ENCODE measurements at places on chromosomes 6 and 20.

DNA sequence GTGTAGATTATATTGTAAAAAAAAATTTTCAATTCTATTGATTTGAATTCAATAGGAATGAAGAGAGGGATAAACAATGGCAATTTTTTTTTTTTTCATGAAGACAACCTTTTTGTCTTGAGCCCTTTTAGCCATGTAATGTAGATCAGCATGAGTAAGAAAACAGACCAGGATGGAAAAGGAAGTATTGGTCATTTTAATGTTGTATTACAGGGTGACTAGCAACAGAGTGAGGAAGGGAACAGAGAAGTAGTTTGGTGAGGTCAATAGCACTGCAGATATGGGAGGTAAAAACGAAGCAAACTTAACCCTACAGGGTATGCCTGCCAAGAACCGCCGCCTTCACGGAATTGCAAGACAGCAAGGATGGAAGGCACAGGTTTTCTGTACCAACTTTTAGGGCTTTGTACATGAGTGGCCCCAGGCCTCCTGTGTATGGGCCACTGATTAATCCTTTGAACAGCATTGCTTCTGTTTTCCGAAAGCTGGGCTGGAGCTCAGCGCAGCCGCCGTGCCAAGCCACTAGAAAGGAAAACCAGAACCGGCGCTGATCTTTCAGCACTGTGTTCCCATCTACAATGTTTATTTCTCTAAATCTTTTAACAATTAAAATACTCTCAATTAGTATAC lies 383.7 kb downstream of the CENPW start:
- no peak for DNase-seq

- no peak for DNase-seq
Observed at GRCh38 chr6:14075095-14075503, 42.5 kb upstream of the CD83 start.

- DNase-seq, result no peak
Observed at GRCh38 chr6:56729719-56730118, 87.0 kb upstream of the DST start.

- DNase-seq, result no peak
Observed at GRCh38 chr20:23126281-23127061, 40.3 kb upstream of the CD93 start.

GRCh38 chr6:66962082-66962481 lies 1255.1 kb upstream of the EYS start:
- no peak for DNase-seq

DNA sequence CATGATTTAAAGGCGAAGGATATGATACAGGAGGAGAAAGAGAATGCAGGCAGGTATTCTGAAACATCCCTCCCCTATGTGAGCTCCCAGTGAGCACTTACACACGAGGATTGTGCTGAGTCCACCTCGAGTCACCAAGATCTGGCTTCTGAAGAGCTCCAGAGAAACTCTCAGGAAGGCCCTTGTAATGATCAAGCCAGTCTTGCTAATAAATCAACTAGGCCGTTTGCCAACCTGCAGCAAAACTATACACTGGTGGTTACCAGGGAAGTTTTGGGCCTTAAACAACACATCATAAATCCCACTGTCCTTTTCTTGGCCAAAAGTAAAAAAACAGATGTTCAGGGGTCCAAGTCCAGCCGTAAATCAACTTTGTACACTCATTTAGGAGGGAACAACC lies 79.2 kb downstream of the STXBP5 start:
- DNase-seq, result no peak

- DNase-seq, result no peak
Observed at GRCh38 chr20:44017211-44017610, 102.6 kb downstream of the TOX2 start.

DNA sequence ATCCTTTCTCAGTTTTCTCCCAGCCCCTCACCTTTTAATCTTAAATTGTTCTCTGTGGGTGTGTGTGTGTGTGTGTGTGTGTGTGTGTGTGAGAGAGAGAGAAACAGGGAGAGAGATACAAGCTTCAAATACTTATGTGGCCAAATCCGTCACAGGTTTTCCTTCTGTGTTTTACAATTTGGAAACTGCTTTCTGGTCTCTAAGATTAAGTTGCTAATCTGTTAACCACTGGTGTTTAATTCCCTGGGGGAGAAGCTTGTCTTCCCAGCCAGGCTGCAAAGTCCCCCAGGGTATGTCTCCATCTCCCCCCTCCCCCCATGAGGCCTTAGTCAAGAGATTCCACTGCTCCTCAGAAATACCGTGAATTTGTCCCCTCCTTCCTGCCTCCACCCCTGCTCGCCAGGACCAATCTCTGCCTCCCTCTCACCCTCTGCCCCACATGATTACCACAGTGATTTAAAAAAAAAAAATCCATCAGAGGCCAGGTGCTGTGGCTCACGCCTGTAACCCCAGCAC lies 49.0 kb downstream of the RIPOR3 start:
- no peak for DNase-seq

DNA sequence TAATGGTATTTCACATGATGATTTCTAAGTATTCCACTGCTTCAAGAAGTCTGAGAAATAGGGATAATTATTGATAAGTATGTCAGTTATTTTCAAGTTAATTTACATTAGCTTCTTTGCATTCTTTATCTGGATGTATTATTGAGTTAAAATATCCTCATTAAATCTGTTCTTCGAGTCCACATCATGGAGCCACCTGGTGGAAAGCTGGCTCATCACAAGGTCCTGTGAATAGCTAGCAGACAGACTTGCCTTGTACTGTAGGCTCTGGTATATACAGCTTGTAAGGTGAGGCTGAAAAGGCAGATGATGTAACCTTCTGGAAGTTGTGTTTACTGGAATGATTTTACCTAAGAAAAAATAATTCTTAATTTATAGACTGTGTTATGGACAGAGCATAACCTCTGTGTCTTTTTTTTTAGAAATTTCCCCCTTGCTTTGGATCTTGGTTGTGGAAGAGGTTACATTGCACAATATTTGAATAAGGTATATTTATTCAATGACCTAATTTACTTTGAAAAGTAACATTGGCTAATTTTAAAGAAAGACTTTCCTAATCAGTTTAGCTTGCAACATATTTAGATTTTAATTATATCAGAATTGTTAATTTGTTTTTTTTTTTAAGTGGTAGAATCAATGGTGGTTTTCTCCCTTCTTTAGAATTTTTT lies 3.5 kb downstream of the NDUFAF5 start:
- DNase-seq, result peak; percentile 40

GRCh38 chr6:112557961-112558360 lies 210.8 kb downstream of the RFPL4B start:
- DNase-seq, result no peak

DNA sequence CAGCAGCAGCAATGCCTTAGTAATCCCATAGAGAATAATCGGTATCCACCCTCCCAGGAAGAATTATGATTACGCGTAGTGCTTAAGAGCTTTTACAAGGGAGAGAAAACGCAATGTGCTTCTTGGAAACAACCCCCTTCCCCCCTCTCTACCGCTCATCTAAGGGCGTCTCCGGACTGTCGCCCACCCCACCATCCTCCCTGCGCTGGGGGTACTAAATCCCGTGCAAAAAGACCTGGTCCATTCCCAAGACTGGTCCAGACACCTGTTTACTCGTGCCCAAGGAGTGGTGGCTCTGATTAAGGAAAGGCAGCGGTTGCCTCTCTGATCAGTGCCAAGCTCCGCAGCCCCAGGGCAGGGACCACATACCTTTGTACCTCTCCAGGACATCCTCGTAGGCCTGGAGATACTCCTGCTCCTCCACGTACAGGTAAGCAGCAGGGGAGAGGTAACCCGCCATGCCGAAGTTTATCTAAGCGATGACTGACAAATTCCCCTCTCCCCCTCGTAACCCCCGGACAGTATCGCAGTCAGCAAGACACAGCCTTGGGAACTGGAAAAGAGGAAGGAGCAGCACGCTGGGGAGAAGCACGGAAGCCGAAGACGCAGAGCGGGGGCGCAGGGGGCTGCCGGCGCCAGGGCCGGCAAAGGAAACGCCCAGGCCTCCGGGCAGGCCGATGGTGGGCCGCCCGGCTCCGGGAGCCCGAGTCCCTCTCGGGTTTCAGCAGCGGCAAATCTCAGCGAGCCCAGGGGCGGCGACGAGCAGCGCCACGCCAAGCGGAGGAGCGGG lies 112.0 kb upstream of the BEND6 start:
- peak; percentile 12 for DNase-seq

- DNase-seq, result no peak
Observed at GRCh38 chr6:128097009-128097408, 196.2 kb upstream of the THEMIS start.

DNA sequence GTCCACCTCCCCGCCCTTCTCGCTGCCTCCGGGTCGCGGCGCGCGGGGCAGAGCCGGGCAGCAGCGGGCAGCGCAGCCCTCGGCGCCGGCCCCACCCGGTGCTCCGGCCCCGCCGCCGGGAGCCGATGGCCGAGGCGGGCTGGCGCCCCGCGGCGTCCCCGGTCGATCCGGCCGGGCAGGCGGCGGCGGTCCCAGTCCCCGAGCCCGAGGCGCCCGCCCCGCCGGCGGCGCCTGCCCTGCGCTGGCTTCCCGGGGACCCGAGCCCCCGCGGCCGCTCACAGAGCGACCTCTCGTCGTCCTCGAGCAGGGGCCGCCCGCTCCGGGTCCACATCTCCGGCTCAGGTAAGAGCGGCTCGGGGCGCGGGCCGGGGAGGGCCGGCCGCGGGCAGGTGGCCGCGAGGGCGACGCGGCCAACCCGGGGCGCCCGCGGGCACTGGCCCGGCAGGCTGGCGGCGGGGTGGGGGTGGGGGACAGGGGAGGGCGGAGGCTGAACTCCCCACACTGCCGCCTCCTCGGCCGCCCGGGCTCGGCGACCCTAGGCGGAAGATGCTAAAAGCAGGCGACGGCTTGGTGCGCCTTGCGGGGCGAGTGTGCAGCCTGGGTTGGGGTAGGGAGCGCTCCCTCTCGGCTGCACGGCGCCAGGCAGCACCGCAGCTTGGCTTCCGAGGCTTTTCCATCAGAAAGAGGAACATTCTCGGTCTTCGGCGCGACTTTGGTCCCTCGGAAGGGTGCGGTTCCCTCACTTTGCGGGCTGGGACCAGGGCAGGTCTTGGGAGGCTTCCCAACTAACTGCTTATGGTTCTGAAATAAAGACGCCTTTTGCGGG lies 25.6 kb upstream of the FUCA2 start:
- peak; percentile 61 for DNase-seq

GRCh38 chr20:60009826-60010616 lies 51.8 kb downstream of the CDH26 start:
- no peak for DNase-seq

DNA sequence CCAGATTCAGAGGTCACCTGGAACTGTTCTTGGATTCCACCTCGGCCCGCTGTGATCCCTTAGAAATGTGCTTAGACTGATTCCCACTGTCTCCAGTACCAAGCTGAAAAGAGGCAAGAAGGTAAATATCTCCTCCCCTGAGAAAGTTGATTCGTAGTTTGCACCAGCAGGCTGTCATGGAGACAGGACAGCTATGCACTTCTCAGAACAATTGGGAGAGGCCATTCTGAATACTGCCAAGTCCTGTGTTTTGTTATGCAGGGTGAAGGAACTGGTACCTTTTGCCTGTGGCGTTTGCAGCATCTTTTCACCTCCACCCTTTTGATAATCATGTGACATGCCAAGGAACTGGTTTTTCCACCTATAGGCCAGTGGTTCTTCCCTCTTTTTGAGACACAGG lies 58.2 kb upstream of the RNGTT start:
- DNase-seq, result no peak

DNA sequence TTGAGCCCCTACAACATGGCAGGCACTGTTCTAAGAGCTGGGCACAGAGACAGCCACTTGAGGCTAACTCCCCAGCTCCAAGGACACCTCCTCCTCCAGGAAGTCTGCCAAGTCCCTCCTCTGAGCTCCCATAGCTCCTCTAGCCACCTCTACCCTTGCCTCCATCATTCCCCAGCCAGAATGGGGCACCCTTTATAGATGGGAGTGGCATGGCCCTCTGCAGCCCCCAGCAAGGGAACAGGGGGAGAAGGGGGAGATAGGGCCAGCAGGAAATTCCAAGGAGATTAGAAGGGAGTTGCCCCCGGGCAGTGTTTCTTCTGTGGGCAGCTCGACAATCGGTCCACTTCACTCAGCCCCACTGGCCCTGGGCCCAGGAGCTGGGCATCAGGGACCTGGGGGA lies 19.7 kb upstream of the TLDC2 start:
- DNase-seq, result no peak

GRCh38 chr20:46342451-46343347 lies 34.4 kb upstream of the CDH22 start:
- DNase-seq, result no peak

GRCh38 chr6:106764353-106764980 lies 135.1 kb downstream of the QRSL1 start:
- no peak for DNase-seq

DNA sequence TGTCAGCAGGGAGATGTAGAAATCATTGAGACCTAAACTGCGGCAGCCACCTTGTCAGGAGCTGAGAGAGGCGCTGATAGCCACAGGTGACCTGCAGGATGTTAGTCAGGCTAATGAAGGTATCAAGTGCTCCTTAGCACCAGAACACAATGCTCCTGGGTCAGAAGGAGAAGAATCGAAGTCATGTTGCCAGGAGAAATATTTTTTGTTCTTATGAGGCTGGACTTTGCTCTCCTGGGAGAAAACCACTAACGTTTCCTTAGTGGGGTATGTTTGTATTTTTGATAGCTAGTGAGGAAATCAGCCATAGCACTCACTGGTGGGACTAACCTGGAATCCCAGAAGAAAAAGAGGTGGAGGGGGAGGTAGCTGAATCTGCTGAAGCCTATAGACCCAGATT lies 120.9 kb upstream of the LRFN2 start:
- DNase-seq, result no peak

DNA sequence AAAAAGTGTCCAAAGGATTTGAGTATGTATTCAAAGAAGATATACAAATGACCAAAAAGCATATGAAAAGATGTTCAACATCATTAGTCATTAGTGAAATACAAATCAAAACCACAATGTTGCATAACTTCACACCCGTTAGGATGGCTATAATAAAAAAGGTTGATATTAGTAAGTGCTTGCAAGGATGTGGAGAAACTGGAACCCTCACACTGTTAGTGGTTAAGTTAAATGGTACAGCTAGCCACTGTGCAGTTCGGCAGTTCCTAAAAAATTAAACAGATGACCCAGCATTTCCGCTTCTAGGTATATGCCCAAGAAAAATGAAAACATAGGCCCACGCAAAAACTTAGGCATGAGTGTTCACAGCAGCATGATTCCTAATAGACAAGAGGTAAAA lies 38.6 kb downstream of the IBTK start:
- no peak for DNase-seq

GRCh38 chr6:168179133-168179532 lies 100.1 kb upstream of the FRMD1 start:
- no peak for DNase-seq

All from activated CD4-positive, alpha-beta T cell treated with anti-CD3 and anti-CD28 coated beads, Interleukin-2, amount 50 U/mL, for 48 hours (primary cell).